ENCODE measurements at places on chromosomes 4 and X. TPM values are rescaled to one million over a fixed set of nuclear protein-coding genes. Genes with fewer than 3 reads are reported as not detected.

DNA sequence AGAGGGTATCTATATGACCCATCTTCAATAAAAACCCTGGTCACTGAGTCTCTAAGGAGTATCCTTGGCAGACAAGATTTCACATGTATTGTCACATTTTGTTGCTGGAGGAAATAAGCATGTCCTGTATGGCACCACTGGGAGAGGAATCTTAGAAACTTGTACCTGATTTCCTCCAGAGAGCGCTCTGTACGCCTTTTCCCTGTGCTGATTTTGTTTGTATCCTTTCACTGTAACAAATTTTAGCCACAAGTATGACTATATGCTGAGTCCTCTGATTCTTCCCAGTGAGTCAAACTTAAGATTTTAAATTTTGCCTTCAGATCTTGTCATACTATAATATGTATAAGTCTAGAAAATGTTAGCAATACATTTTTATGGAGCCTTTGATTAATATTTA is 102.8 kb downstream of the ITIH6 start:
- no peaks in the 10 kb centered on the region for H3K27me3 ChIP-seq
- H3K4me3 ChIP-seq: no peak overlapping the region
- no peaks in the 10 kb centered on the region for H3K36me3 ChIP-seq
- no peak overlapping the region for H3K27ac ChIP-seq
- no peaks in the 10 kb centered on the region for H3K4me1 ChIP-seq
- DNase-seq: peak; percentile 63

DNA sequence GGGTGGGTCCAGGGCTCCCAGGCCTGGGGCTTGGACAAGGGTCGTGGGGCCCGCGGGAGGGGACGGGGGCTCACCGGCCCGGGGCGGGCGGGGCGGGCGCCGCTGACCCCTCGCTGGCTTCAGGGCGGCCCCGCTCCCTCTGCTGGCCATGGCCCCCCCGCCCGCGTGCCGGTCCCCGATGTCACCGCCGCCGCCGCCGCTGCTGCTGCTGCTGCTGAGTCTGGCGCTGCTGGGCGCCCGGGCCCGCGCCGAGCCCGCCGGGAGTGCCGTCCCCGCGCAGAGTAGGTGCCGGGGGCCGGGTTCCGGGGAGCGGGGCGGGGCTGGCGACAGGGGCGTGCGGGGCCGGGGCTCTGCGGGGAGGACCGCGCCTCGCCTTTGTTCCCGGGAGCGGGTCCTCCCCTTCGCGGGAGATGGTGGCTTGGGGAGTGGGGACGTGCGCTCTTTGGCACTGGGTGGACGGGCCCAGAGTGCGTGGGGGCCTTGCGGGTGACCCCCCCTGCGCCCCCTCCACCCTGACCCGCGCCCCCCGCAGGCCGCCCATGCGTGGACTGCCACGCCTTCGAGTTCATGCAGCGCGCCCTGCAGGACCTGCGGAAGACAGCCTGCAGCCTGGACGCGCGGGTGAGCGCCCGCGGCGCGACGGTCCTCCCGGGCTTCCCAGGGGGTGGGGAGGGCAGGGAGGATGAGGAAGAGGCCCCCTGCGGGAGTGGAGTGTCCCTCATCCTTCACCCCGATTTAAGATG is 16.8 kb upstream of the NAT8L start:
- H3K36me3 ChIP-seq: no peaks in the 10 kb centered on the region
- no peak for DNase-seq
- H3K4me1 ChIP-seq: no peaks in the 10 kb centered on the region
- no peaks in the 10 kb centered on the region for H3K27me3 ChIP-seq

The TCEAL7 gene
- polyA plus RNA-seq: 7.7 TPM

- no peaks in the 10 kb centered on the region for H3K27me3 ChIP-seq
- H3K4me1 ChIP-seq: no peaks in the 10 kb centered on the region
Measured at GRCh38 chr4:104128850-104129213, 365.9 kb downstream of the CXXC4 start.

- no peaks in the 10 kb centered on the region for H3K27me3 ChIP-seq
- H3K36me3 ChIP-seq: no peaks in the 10 kb centered on the region
- H3K4me3 ChIP-seq: no peak overlapping the region
- no peaks in the 10 kb centered on the region for H3K4me1 ChIP-seq
Measured at GRCh38 chr4:124121461-124121971, 591.0 kb downstream of the ANKRD50 start.

DNA sequence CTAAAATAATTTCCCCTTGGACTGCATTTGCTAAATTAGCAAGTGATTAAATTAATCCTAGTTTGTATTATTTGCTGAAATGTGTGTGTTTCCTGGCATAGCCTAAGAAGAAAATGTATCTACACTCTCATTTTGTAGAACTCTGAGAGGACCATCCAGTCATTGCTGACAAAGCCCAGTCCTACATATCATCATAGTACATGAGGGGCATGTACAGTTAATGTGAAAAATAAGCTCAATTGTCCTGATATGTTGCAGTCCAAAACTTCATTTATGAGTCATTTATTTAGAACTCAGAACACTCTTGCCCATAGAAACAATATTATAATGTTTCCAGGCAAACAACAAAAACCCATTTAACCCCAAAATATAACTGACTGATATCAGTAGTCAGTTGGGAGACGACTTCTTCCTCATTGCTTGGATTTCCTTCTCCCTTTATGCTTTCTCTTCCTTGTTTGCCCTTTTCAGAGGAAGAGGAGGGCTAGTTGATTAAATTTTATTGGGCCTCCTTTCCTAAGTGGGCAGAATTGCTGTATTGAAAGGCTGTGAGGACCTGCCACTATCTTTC is 26.9 kb upstream of the BBS12 start:
- H3K27ac ChIP-seq: no peak overlapping the region
- no peak overlapping the region for H3K4me3 ChIP-seq
- no peaks in the 10 kb centered on the region for H3K36me3 ChIP-seq

The SPATA4 gene
- polyA plus RNA-seq: 0.82 TPM

Data from kidney (tissue), 22 donors.